ENCODE measurements at places on chromosomes 13 and 19.

- DNase-seq = no peak
Observed at GRCh38 chr13:93903909-93904308, 575.6 kb downstream of the DCT start.

DNA sequence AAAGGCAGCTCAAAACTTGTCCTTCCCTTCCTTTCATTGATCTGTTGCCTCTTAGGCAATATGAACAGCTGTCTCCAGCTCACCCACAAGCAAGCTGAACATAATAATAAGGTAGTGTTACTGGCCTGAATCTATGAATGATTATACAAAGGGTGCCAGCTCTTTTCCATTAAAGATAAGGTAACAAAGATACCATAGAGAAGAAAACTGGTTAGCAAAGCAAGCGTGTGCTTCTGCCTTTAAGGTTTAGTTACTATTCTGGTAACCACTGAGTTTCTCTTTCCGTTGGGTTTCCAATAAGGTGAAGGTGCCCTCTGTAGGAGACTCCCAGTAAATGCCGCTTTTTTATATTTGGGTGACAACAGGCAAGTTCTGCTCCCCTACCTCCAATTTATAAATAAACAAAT is 12.1 kb upstream of the DACH1 start:
- no peak for DNase-seq

DNA sequence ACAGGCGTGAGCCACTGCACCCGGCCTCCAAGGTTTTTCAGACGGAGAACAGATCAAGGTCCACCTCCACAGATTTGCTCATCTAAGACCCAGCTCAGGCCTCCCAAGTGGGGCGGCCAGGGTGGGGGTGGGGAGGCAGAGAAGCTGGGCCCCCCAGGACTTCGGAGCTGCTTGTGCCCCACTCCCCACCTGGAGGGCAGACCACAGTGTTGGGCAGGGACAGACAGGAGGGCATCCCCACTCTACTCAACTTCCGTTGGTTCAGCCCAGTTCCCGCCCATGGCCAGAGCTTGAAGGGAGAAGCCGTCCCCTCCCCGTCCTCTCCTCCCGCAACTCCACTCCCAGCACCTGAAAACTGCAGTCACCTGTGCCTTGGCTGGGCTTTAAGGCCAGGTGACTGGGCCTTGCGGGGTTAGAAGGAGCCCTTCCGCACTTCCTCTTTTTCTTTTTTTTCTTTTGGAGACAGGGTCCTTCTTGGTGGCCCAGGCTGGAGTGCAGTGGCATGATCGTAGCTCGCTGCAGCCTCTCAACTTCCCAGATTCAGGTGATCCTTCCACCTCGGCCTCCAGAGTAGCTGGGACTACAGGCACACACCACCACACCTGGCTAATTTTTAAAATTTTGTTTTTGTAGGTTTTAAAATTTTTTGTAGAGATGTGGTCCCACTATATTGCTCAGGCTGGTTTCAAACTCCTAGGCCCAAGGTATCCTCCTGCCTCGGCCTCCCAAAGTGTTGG is 734 bp upstream of the LRRC8E start:
- no peak for DNase-seq

DNA sequence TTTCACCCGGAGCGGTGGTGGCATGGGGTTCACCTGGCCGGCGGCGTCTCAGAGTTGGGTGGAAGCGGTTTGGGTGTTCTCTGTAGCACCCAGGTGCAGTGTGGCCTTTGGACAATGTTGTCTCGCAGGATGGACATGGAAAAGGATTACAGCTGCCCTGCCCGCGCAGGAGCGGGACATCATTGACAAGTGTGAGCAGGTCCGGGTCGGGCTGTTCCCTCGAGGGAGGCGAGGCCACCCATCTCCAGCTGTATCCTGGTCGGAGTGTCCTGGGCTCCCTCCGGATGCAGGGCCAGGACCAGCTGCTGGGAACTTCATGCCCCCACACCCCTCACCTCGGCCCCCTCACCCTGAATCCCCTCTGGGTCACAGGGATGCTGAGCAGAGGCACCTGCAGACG is 7.8 kb upstream of the ZNF14 start:
- DNase-seq = no peak

DNA sequence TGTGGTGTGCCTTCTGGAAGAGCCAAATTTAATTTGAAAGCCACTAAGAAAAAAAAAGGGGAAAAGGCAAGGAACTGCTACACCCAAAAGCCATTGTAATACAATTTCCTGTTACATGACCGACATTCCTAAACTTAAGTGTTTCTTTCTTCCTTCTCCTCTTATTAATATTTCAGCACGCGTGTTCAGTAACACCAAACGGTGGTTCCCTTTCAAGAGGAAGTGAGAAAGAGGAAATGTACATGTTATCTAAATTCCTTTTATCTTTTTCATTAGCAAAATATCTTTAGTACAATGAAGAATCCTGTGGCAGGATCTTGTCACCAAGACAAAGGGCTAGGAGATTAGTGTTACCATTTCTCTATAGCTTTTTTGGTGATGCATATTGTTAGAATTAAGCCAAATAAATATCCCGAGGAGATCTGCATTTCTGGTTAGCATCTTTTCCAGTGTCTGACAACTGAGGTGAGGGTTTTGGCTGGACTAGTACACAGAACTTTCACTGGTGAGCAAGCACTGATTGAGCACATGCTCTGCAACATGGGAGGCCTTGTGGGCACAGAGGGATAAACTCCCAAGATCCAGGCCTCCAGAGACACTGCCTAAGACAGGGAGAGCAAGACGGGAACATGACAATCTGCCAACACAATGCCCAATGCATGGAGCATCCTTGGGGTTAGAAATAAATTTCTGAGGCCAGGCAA is 22.1 kb downstream of the LATS2 start:
- DNase-seq = no peak

DNA sequence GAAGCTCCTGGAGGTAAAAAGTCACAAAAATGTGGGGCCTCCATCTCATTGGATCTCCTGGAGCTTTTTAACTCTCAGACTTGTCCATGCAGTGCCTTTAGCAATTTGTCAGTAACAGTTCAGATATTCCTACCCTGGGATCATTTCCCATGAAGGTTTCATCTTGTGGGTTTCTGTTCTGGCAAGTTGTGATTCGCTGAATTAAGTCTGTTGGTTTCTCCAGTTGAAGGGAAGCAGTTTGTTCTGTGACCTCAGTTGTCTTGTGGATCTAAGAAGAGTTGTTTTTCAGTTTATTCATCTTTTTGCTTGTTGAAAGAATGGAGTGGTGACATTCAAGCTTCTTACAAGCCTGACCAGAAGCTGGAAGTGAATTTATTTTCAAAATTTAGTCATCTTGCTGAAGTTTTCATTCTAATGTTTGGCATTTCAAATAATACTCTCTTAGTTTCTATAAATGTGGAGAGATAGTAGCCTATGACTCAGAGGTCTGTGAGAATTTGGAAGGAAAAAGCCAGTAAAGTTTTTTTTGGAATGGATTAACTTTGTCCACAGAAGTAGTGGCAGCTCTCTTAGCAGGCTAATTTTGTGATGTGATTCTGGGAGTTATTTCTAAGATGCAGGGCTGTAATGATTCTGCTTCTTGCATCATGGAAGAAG is 120.1 kb upstream of the CSNK1A1L start:
- no peak for DNase-seq
